Nephron progenitor cell (in vitro differentiated cells): ENCODE measurements at places on chromosomes 7 and 10.

GRCh38 chr7:111958896-111959295 lies 247.3 kb downstream of the DOCK4 start:
- DNase-seq = peak; percentile 34

DNA sequence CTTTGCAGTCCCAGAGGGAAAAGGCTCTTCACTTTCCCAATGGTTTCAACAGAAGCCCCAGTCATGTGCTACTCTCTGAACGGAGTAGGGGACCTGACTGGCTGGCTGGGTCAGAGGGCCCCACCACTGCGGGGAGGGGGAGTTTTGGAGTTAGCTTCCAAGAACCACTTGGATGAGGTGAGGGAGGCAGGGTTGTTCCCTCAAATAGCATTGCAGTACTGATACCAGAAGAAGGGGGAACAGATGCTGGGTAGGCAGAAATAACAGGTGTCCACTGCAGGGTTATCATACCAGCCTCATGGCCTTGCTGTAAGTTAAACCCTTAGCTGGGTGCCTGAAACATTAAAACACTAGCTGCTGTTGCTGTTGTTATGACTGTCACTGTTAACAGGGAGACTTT lies 131.3 kb downstream of the UBE2H start:
- no peak for DNase-seq

DNA sequence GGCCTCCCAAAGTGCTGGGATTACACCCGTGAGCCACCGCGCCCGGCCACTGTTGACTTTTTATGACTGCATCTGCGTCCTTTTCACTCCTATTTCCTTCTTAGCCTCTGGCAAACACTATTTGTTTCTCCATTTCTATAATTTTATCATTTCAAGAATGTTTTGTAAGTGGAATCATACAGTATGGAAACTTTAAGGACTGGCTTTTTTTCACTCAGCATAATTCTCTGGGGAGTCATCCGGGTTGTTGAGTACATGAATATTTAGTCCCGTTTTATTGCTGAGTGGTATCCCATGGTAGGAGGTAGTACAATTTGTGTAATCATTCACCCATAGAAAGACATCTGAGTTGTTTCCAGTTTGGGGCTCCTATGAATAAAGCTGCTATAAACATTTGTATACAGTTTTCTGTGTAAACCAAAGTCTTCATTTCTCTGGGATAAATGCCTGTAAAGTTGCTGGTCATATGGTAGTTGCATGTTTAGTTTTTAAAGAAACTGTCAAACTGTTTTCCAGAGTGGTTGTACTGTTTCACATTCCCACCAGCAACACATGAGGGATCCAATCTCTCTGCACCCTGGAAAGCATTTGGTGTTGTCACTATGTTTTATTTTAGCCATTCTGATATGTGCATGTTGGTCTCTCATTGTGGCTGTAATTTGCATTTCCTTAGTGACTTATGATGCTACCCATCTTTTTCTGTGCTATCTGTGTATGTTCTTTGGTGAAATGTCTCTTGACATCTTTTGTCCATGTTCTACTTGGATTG lies 139.6 kb upstream of the EEPD1 start:
- no peak for DNase-seq

- DNase-seq = no peak
Observed at GRCh38 chr7:135121868-135122267, 26.0 kb upstream of the TMEM140 start.

DNA sequence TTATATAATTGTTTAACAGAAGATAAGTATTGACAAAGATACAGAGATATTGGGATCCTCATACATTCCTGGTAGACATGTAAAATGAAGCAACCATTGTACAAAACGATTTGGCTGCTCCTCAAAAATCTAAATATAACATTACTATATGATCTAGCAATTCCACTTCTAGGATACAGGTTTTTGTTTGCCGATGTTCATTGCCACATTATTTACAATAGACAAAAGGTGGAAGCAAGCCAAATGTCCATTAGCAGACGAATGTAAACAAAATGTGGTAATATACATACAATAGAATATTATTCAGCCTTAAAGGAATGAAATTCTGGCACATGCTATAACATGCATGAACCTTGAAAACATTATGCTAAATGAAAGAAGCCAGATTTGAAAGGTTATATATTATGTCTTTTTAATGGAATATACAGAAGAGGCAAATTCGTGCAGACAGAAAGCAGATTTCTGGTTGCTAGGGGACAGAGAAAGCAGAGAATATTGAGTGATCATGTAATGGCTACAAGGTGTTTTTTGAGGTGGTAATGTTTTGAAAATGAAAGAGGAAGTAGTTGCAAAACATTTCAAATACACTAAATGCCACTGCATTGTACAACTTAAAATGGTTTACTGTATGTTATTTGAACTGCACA lies 44.9 kb downstream of the POLR1F start:
- no peak for DNase-seq

GRCh38 chr7:105759670-105760550 lies 116.5 kb downstream of the ATXN7L1 start:
- DNase-seq = peak; percentile 24

DNA sequence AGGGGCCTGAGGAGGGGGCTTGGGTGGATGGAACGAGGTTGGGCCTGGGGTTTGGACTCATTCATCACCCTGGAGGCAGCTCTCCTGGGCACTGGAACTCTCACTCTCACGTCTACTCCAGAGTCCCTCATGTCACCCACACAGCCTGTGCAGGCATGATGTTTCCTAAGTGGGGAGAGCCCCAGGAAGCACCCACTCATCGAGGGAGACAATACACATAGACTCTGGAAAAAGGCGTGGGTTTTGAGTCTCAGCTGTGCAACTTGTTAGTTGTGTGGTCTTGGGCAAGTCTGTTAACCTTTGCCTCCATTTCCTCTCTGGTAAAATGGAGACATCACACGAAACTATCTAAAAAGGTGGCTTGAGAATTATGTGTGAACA lies 25.9 kb upstream of the RBM20 start:
- no peak for DNase-seq

- DNase-seq = no peak
Observed at GRCh38 chr10:13671904-13672303, 85.1 kb downstream of the PRPF18 start.

GRCh38 chr7:11069591-11069990 lies 95.9 kb downstream of the PHF14 start:
- DNase-seq = no peak

DNA sequence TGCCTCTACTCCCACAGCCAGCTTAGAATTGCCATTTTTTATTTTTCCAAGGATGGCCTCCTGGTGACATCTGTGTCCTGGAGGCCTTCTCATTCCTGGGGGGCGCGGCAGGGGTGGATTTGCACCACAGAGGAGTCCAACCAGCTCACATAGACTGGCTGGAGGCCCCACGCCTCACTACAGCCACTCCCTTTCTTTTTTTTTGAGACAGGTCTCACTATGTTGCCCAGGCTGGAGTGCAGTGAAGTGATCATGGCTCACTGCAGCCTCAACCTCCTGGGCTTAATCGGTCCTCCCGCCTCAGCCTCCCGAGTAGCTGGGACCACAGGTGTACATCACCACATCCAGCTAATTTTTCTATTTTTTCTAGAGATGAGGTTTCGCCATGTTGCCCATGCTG lies 57.6 kb upstream of the DOCK1 start:
- DNase-seq = no peak

DNA sequence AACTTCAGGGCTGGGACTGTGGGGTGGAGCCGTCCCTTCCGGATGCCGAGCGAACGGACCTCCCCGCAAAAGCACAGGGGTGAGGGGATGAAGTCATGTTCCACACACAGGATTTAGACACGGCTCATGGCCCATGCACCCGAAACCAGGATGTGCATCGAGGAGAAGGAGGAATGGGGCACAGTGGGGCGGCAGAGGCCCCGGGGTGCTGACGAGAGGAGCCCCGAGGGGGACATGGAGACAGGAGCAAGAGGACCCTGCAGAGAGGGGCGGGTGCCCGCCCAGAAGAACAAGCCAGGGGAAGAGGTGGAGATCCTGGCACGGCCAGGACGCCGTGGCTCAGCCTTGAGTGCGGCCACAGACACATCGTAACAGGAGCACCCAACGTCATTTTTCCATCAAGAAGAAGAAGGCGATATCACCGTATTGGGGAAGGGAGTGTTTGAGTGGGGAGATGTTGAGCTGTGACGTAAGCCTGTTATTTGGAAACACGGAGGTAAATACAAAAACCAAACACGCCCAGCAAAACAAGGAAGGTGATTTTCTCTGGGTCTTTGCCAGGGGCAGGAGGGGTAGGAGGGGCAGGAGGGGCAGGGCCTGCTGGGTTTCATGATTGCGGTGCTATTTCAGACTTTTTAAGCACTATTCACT lies 25.3 kb upstream of the FOXL3 start:
- DNase-seq = no peak

GRCh38 chr7:21869785-21870402 lies 75.8 kb downstream of the CDCA7L start:
- DNase-seq = no peak

DNA sequence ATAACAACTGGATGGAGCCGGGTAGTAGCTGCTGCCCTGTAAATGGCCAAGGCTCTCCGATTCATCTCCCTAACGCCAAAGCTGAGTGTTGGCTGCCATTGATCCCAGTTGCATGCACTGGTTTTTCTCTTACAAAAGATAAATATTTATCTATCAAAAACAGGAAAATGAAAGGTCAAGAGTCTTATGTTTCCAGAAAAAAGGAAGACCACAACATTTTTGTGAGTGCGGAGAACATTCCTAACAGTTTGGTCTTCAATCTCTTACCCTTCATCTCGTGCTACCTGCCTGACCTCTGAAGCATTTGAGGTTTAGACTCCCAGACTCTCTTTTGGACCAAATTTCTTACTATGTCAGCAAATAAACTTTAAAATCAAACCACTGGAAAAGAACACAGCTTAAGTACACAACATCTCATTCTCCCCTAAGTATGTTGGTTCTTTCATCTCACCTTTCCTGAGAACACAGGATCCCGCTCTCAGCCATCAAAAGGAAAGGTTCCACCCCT lies 61.6 kb downstream of the SORBS1 start:
- no peak for DNase-seq

GRCh38 chr10:58756130-58756719 lies 243.6 kb downstream of the BICC1 start:
- DNase-seq = no peak

GRCh38 chr7:18975276-18975675 lies 142.2 kb downstream of the TWIST1 start:
- DNase-seq = no peak

DNA sequence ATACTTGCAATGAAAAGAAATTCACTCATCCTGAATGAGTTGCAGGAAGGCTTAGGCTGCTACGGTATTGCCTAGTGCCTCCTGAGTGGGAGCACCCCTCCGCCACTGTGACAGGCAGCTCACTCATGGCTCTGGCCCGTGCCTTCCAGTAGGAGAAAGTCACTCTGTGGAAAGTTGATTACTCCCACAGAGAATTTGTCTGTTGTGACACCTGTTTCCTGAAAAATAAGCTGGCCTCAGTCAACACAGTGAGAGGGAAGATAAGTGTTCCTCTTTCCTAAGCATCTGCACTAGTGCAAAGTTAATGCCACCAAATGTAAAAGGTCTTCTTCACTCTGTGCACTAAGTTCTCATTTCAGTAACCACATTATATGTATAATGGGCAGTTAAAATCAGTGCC lies 158.8 kb upstream of the INHBA start:
- no peak for DNase-seq

DNA sequence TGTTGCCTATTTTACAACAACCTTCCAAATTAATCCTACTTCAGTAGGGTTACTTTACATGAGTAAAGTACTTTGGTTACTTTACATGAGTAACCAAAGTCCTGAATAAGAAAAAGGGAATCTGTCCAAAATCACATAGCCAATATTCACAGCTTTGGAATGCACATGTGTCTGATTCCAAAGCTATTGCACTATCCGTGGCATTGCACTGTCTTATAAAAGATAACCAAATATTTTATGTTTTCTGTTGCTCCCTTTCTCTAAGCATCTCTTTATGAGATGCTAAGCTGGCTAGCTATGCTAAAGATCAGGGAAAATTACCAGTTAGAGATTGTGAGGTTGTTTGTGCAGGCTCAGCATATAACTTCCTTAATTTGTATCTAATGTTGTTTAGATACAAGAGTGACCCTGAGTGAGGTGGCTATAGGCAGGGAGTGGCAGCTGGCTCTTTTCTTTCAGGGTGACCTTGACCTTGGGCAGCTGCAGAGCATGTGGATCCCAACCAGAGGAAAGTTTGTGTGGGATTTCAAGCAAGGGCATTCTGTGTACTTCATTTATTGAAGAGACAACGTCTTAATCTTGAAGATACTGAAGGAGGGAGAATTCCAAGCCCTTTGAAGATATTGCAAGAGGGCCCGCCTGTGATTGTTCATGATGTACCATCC lies 366.1 kb upstream of the ANKRD30A start:
- DNase-seq = no peak

- DNase-seq = no peak
Observed at GRCh38 chr10:23317416-23317815, 27.2 kb downstream of the C10orf67 start.

GRCh38 chr7:8155836-8156235 lies 106.1 kb downstream of the ICA1 start:
- no peak for DNase-seq

DNA sequence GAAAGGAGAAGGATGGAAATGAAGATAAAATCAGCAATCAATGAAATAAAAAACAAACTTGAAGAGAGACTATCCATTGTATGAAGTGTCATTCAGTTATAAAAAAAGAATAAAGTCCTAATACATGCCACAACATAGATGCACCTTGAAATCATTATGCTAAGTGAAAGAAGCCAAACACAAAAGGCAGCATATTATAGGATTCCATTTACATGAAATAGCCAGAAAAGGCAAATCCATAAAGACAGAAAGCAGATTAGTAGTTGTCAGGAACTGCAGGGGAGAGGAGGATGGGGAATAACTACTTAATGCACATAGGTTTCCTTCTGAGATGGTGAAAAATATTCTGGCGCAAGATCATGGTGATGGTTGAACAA lies 6.6 kb upstream of the PON1 start:
- DNase-seq = no peak

DNA sequence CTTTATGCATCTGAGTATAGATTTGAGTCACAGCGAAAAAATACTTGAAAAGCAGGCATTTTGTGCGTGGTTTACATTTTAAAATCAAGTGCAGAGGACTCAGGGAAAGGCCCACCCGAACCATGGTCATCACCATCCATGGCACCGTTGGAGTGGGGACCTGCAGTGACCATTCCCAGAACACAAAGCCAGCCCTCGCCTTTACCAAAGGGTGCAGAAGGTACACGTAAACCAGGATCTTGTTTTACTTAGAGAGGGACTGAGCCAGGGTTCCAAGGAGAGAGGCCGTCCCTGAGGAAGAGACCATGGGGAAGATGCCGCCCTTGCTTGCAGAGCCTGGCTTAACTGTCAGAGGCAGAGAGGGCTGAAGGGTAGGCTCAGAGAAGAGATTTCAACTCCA lies 12.0 kb upstream of the CNPY1 start:
- DNase-seq = no peak

DNA sequence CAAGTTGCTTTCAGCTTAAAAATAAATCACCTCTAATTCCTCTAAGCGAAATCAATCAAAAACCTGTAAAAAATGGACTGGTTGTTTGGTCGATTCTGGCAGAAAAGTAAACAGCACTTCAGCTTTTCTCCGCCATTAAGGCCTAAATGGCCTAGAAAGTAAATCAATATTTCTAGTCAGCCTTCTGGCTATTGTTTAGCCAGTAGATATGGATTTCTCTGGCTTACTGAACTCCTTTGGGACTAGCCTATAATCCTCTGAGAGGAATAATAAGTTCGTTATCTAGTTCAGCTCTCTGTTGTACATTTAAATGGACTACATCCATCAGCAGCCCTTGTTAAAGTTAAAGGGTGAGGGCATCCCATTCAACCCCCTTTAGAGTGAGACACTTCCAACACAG lies 400.1 kb upstream of the ETV1 start:
- no peak for DNase-seq
